ENCODE measurements at places on chromosomes 3 and 15.

DNA sequence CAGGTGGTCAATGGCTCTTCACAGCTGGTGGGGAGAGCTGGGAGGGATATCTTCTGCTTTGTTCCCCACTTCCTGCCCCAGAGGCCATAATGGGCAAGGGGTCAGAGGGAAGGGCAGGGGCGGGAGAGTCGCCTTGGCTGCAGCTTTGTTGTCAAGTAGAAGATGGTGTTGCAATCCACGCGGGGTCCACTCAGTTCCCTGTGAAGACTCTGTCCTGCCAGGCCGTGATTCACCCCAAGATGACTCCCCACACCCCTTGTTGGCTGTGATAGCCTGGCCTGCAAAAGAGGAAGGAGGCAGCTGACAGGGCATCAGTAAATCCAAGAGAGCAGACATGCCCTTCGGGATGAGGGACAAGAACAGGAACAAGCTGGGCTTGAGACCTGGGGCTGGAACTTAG lies 6.9 kb downstream of the GALNT15 start:
- DNase-seq, result no peak

DNA sequence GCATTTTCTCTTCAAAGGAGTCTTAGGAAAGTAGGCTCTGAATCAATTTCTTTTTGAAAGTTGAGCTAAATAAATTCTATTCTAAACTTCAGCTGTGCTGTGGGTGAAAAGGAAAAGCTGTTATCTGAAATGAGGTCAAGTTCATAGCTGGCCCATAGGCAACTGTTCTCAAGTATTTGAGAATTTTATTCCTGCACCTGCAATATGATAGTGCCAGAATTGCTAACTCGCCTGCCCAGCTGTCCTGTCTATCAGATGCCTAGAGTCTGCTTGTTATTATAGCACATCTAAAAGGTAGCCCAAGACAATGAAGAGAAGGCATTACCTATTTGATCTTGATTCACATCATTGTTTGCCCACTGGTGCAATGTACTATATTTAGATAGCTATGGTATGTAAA lies 798.7 kb downstream of the DIPK2A start:
- no peak for DNase-seq

- DNase-seq, result no peak
Measured at GRCh38 chr3:72657666-72658065, 190.6 kb downstream of the SHQ1 start.

- DNase-seq, result no peak
Measured at GRCh38 chr3:126129398-126129891, 45.5 kb upstream of the SLC41A3 start.

- DNase-seq, result no peak
Measured at GRCh38 chr3:30408105-30408557, 198.3 kb upstream of the TGFBR2 start.

GRCh38 chr15:88834211-88834812 lies 31.1 kb downstream of the ACAN start:
- no peak for DNase-seq

DNA sequence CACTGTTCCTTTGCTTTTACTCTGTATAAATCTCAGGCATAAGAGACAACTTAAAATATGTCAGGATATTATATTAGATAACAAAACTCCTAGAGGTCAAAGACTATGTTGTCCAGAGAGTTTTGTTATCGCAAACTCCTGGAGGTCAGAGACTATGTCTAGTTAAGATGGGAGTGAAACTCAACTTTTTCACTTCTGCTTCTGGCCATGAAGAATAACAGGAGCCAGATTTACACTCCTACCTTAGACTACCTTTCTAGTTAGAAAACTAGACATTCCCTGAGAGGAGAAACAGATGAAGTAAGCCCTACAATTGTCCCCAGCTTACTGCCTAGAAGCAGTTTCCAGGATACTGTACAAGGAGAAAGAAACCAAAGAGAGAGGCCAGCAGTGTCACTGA lies 255.4 kb upstream of the UBE2E1 start:
- no peak for DNase-seq

- DNase-seq, result no peak
Measured at GRCh38 chr3:72548981-72549380, 299.3 kb downstream of the SHQ1 start.

- DNase-seq, result no peak
Measured at GRCh38 chr3:167718582-167718981, 16.1 kb downstream of the PDCD10 start.

DNA sequence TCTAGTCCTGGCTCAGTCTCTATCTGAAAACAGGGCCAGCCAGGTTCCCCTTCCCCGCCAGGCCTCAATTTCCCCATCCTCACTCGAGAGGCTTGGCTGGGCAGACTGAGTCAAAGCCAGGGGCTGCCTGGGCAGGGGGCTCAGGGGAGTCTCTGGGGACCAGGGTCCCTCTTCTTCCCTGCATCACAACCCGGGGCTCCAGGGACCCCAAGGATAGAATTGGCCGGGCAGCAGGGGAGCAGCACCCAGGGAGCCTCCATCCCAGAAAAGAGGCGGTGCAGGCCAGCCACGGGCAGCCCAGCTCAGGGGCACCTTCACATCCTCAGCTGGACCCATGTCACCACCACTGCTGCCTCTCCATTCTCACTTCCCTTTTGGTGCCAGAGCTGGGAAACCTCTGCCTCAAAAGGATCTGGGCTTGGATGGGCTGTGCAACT lies 13.3 kb upstream of the PLXND1 start:
- no peak for DNase-seq

DNA sequence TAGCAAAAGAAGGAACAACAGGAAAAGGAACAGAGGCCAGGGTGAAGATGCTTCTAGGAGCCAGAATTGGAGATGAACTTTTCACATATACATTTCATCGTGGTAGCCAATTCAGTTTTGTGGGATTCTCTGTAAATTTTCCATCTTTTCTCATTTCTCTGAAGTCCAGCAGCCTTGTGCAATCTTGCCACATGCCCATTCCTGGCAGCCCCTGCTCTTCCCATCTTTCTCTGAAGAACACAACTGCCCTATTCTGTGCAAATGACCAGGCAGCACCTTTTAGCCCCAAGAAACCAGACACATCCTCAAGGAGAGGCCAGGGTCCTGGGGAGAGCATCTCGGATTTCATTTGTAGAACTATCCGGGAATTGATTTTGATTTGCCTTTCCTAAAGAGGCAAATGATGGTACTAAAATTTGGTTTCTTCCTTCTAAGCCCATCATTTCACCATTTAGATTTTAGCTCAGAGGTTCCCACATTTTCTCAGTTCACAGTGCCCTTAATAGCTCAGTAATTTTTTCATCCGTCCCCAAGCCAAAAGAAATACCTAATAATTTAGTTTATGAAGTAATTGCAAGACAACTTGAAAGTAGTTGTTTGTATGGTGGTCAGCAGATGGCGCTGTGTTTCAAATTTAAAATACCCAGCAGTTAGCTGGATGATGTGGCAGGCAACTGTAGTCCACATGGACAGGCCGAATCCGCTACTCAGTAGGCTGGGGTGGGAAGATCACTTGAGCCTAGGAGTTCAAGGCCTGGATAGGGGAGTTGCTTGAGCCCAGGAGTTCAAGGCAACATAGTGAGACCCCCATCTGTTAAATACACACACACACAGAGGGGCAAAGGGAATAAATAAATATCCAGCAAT lies 61.3 kb upstream of the ACKR4 start:
- peak; percentile 14 for DNase-seq

DNA sequence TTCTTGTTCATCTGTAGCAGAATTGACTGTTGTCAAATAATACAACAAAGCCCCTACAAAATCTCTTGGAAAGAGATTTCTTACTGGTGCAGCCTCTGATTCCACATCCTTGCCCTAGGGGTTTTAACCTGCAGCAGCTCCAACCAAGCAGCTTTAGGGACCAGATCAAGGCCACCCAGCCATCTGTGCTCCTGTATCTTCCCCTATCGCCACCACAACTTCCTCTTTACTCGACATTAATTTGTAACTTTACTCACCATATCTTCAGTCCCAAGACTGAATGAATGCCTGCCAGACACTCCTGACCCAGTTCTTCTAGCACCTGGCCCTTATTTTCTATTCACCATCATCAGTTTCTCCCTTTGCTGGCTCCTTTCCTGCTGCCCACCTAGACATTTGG lies 156.6 kb upstream of the IL12A start:
- DNase-seq, result no peak

DNA sequence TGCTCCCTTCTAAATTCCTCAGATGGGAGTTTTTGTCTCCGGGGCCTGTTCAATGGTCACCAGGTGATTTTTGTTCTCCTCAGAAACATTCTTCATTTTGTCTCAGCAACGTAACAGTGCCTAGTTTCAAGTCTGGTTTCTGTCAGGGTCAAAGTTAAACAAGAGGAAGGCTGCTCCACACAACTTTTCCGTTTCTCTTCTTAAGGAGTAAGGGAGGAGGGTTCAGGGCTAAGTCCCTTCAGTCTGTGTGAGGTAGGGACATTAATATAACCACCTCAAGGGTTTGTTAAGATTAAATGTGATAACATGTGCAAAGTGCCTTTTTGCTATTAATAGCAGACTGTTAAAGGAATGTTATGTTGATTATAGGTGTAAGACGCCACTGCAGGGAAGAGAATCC lies 41.8 kb downstream of the HOMER2 start:
- no peak for DNase-seq

DNA sequence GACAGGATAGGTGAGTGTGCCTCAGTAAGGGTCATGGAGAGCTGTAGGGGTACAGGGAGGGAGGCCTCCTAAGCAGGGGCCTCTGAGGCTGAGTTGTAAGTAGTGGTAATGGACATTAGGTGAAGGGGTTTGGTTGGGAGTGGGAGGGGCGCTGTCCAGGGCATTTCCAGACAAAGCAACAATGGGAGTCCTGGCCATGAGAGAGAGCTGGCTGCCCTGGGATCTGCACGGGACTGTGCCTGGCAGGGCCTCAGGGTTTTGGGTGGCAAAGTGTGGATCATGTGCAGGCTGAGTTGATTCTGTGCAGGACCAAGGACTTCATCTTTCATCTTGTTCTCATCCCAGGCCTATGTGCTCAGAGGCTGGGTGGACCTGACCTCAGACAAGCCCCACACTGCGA lies 4.6 kb downstream of the TTC21A start:
- no peak for DNase-seq

- DNase-seq, result no peak
Measured at GRCh38 chr15:42354824-42355223, 4.5 kb upstream of the CAPN3 start.

DNA sequence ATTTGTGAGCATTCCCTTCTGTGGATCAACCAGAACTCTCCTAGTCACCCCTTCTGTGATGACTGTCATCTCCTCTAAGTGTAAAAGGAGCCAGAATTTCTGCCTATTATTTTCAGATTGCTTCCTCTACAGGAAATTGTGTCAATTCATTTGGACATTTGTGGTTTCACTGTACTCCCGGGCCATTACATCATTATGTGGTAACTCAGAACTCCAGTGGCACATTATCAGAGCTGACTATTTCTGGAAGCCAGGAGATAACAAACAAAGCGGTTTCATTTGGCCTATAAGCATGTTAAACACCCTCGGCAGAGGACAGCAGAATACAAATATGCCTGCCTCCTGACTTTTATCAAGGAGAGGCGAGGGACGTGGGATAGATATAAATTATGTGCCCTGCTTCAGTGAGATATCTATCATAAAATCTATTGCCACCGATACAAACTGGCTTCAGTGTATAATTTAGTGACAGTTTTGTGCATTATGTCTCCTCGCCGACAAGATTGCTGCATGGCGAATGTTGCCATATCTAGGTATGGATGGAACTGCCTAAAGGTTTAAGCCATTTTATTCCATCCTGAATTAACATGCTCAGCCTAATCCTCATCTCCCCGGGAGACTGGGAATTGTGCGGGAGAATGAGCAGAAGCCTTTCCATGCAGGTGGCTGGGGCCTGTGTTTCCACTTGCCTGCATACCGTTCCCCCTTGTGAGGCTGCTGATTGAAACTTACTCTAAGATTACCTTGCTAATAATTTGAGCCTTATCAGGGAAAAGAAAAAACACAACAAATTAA lies 193.4 kb upstream of the SEMA6D start:
- no peak for DNase-seq

GRCh38 chr3:45225465-45226205 lies 452 bp downstream of the TMEM158 start:
- DNase-seq, result no peak

GRCh38 chr3:108602935-108603294 lies 13.4 kb downstream of the DZIP3 start:
- DNase-seq, result no peak

- DNase-seq, result no peak
Measured at GRCh38 chr3:59150039-59150438, 100.2 kb upstream of the CFAP20DC start.

DNA sequence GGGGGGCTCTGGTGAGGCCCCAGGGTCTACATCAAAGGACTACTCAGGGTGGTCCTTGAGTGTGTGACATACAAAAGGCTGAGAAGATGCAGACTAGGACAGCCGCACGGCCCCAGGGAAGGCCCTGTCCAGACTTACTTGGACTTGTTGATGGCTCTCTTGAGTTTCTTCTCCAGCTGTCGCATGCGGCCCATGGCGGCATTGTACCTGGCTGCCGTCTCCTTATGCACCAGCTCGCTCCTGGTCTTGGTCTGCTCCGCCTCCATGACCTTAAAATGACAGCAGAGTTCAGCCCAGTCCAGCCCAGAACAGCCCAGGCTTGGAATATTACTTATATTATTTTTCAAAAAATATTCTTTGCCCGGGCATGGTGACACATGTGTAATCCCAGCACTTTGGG lies 56.0 kb downstream of the CAPN7 start:
- DNase-seq, result no peak

DNA sequence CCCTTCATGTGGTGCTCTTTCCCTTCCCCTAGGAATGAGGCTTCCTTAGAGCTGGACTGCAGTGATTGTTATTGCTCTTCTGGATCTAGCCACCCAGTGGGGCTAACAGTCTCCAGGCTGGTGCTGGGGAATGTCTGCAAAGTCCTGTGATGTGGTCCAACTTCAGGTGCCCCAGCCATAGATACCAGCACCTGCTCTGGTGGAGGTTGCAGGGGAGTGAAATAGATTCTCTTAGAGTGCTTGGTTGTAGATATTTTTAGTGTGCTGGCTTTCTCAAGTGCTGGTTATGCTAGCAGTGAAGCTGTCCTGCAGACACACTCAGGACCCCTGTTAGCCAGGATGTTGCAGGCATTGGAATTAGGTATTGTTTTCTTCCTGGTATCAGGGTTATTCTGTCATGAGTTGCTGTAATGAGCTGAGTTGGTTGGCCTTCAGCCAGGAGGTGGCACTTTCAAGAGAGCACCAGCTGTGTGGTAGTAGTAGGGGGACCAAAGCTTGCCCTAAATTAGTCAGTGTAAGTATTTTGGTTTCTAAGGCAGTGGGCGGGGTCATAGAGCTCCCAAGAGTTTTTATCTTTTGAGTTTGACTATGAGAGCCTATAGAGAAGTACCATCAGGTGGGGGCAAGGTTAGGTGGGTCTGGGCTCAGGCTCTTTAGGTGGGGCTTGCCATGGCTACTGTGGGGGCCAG lies 317.5 kb upstream of the SGO1 start:
- no peak for DNase-seq

DNA sequence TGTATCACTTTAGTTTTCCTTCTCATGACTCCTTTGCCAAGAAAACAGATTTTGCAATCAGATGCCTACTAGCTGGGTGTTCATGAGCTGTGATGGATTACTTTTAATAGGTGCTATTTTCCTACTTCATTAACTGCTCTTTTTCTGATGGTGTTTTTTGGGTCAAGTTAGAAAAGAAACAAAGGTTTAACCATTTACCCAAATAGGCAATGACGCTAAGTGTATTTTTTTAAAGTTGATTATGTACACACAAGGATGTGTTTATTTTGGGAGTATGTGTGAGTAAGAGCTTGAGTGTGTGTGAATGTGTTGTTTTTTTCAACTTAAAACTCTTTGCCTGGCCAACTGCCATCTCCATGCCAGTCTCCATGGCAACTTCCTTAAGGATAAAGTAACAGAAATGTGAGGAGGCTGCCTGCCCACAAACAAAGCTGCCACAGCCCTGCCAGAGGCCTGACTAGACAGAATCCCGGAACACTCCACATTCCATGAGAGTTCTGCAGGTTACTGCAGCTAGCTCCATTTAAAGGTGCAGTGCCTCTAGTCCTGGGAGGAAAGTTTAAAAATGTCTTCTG lies 215.6 kb upstream of the RBMS3 start:
- no peak for DNase-seq

All from NCI-H1930 (cell line).